ENCODE measurements at places on chromosomes 5 and 9.

DNA sequence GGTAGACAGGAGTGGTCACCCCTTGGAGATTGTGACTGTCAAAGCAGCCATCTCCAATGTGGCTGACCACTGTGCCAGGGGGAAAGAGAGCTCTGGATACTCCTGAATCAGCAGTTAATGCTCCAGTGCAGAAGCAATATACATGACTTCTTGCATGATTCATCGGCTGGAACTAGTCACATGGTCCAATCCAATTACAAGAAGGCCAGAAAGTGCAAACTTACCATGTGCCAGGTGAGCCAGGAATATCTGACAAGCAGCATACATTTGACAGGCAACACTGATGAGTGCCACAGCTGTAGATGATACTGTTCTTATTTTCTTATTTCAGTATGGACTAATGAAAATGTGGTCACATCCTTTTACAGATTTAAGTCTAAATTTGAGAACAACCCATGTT lies 440.0 kb upstream of the MPDZ start:
- DNase-seq: no peak

- no peak for DNase-seq
Observed at GRCh38 chr5:81779916-81780266, 29.0 kb upstream of the SSBP2 start.

- DNase-seq: no peak
Observed at GRCh38 chr5:60703944-60704343, 4.0 kb upstream of the DEPDC1B start.

DNA sequence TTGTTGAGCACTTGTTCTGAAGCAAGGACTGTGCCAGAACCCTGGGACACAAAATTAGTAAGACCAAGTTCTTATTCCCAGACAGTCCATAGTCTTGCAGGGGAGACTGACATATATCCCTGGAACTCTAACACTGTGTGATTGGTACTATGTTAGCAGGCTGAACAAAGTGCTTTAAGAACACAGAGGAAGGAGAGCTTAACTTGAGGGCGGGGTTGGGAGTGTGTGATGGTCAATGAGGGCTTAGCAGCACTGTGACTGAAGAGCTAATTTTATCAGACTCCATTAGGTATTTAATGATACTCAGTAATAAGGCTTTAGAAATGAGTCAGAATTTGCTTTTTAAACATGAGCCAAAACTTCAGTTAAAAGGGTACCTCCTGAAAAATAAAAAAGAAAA lies 14.9 kb upstream of the SPATA24 start:
- DNase-seq: no peak

- DNase-seq: no peak
Observed at GRCh38 chr9:26296910-26297572, 595.6 kb downstream of the CAAP1 start.

GRCh38 chr9:3865141-3865772 lies 339.5 kb upstream of the RFX3 start:
- no peak for DNase-seq

DNA sequence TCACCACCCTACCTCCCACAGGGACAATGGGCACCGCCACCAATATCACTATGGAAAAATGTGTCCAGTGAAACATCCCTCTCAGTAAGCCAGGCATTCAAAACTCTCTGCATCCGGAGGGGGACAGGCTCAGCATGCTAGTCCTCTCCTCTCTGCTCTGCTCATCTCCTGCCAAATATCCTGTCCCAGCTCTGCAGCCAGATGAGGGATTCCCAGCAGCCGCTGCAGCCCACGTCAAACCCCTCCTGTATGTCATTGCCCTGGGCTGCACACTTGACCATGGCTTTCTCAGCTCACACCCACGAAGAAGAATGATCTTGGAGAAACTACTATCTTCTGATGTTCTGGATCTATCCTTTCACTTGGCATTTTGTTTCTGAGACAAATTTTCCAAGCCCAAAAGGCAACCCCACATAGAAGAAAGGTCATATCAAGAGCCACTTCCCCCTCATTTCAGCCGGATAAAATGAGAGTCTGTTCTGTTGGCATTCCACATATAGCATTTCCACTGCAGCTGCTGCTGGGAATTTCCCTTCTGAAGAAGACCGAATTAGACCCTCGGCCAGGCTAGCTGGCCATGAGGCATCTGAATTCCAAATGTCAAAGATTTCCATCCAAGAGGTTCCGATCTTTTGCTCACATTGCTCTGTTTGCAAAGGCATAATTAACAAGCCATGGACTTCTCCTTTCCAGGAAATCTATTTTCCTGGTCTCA lies 338.0 kb downstream of the ACTL7B start:
- DNase-seq: no peak

- no peak for DNase-seq
Observed at GRCh38 chr5:27494887-27495286, 456.5 kb upstream of the CDH9 start.

- DNase-seq: no peak
Observed at GRCh38 chr9:134640506-134641172, 964 bp upstream of the COL5A1 start.

DNA sequence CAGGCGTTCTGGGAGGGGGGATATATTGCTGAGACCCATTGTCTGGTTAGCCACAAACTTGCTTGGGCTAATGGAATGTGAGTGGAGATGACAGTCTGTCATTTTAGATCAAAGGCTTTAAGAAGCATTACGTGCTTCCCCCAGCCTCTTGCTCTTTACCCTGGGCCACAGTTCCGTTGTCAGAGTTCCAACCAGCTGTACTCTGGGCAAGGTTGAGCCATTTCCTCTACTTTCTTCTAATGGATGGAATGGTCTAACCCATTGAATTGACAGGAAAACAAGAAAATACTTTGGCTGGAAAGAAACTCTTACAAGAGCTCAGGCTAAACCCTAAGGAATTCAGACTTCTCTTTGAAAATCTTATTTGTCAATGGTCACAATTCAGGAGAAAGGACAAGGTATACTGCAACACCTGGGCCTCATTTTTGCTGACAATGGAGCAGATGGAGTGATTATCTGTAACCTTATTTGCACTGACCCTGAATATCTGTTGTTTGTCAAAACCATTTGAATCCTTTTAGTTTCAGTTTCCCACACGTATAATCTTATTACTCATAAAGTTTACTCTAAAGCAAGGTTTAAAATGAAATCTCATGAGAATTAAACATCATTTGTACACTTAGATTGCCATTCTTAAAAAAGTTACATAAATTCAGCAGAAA lies 231.4 kb downstream of the PDE4D start:
- no peak for DNase-seq

DNA sequence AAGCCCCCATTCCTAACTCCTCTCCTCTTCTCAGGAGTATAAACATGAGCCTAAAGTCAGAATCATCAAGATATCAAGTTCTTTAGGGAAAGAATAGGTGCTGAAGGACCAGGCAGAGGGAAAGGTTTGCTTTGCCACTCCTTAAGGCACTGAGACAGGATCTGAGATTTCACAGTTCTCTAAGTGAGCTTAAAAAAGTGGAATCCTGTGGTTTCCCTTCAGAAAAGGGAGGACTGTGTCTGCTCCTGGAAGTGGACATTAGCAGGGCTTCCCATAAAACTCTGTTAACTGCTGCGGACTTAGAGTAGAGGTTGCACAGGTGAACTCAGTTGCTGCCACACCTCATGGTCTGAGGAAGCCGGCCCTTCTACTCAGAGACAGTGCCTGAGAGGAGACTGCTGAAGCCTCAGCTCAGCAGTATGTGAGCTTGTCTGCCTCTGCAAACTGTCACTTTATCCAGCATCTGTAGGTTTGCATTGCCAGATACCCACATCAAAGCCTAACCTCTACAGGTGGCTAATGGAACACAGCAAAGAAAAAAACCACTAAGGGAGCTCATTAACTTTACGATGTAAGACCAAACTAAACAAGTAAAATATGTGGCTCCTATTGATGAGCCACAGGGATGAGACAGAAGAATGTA lies 42.9 kb downstream of the RIC1 start:
- DNase-seq: no peak

GRCh38 chr9:93893899-93894690 lies 61.1 kb downstream of the BARX1 start:
- DNase-seq: no peak

DNA sequence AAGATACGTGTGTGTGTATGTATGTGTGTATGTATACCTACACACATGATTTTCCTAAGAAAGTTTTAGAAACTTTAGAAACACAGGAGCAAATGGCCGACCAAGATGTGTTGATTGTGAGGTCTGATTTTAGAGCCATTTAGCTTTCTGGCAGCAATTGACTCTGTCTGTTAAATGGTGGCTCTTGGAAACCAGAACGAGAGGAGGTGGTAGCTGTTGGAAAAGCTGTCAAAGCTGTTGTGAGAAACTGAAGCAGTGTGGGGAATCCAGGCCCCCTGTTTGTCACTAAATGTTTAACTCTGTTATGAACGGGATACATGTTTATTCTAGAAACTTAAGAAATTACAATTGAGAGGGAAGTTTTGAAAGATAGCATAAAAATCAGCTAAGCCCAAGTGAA lies 91.4 kb downstream of the GOLPH3 start:
- DNase-seq: no peak

- no peak for DNase-seq
Observed at GRCh38 chr5:15013654-15014463, 142.3 kb upstream of the ANKH start.

DNA sequence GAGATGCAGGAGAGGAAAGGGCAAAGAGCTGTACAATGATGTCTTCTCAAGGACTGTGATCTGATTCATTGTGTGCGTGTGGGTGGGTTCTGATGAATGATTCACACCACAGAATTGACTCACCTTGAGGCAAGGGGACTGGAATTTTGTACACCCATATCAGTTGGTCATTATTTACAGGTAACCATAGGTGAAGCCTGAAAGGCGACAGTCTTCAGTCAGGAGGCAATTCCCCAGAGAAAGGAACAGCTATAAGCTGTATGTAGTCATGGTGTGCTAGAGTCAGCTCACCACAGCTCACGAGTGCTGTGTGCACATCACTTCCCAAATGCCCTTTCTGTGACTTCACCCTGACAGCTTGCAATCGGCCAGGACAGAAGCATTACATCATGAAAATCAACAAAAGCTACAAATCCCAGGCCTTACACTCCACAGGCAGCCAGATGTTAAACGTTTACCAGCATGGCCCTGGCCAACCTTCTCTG lies 87.6 kb upstream of the RPS23 start:
- no peak for DNase-seq

DNA sequence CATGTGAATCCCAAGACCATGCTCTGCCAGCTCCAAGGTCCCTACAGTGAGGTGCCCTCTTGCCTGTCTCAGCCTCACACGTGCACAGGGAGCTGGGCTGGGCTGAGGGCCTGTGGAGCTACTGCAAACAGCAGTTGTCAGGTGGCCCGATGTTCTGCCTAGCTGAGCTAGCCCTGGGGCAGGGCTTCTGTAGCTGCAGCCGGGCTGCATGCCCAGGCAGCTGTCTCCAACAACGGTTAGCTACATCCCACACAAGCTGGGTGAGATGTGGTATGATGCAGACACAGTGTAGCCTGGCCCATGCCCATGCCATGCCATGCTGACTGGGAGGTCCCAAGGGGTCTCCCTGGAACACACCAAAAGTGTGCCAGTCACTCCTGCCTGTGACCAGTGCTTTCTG lies 62.0 kb downstream of the MACROH2A1 start:
- DNase-seq: no peak

- no peak for DNase-seq
Observed at GRCh38 chr5:36879274-36880033, 2.9 kb downstream of the NIPBL start.

DNA sequence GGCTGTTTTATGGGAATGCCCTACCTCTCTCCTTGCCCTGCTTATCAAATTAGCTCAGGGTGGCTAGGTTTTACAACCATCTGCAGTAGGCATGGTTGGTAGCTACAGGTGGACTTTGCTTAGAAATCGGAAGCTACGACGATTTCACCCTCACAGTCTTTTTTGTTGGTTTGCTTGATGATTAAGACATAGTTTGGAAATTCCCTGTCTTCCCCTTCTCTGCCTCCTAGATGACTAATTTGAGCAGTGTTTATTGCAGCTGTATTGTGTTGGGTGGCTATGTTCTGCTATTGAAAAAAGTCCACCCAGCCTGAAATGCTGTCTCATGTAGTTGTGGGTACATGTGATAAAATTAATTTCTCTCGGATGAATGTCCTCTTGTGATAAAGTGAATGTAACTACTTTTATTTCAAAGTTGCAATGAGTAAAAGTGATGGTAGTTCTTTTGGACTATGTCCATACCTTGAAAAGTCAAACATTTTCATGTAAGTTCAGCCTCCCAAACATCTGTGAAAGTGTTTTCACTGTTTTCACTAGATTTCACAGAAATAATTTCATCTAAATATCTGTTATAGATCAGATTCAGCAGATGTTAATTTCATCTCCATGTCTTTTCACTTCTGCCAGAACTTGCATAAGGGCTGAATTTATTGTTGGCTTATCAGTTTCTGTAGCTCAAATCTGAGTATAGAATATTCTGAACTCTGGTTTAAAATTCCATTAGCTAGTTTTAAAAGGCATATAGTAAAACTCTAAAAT lies 37.3 kb upstream of the FYB1 start:
- no peak for DNase-seq

DNA sequence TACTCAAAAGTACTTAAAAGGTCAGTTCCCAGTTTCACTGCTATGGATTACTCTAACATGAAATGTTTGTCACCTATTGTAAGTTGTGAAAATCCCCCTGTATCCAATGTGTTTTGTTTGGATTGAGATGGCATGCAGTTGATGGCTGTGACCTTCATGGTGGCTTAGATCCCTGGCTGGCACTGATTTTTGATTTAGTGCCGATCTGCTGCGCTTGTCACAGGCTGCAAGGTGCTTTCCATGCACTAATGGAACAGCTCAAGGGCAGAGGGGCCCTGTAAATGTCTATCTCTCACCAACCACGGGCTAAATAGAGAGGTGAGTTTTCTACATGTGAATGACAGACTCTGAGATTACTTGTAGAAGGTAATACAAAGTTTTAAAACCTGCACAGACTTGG lies 69.8 kb upstream of the WDR41 start:
- DNase-seq: no peak

DNA sequence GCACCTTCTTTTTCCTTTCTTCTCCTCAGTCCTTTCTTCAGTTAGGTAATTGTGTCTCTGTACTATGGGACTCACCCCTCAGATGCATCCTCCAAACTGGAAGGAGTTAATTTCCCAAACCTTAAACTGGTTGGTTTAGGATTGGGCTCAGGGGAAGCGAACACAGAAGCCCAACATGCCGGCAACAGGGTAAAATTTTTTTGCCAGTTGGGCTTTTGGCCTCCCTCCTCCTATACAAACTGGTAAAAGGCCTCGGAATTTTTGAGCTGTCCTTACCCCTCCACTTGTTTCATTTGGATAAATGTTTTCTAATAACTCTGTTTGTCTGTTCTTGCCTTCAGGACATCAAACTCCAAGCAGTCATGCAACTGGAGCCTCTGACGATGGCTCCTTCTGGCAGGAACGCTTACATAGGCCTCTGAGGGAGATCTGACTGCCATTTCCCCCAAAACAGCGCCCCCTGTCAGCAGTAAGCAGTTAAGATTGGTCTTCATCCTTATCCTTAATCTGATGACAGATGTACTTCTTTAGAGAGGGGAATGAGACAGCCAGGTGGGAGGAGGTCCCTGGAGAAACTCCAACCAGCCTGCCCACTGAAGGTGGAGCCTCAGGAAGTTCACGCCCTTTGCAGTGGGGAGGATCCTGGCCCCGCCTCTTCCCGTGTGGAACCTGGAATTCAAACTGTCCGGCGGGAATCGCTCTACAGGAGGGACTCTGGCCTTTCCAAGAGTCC lies 57.8 kb upstream of the SPINK5 start:
- no peak for DNase-seq

- no peak for DNase-seq
Observed at GRCh38 chr5:160039810-160040470, 31.0 kb downstream of the TTC1 start.

- DNase-seq: no peak
Observed at GRCh38 chr5:65548281-65548680, 14.7 kb downstream of the CENPK start.
